ENCODE measurements at places on chromosomes 2 and 18.

GRCh38 chr2:37610638-37611289, 60.7 kb downstream of the CDC42EP3 start:
- H3K36me3 ChIP-seq: no peaks in the 10 kb centered on the region
- H3K27me3 ChIP-seq: peaks cover 10% of the 10 kb centered on the region
- no peak for DNase-seq
- no peak overlapping the region for H3K4me3 ChIP-seq
- peaks cover 12% of the 10 kb centered on the region for H3K4me1 ChIP-seq

DNA sequence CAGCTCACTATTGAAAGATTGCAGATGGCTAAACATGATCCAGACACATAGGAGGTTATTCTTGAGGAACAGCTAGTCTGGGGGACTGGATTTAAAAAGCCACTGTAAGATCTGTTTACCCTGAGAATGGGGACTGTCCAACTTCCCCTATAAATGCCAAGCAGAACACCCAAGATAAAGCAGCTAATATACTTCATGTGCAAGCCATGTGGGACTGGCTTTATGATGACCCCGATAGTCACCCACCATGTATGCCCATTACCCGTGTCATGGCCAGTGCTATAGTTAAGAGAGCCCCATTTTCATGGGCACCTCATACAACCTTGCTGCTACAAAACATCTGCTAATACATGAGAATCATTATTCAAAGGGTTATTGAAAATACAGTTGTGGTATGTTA, 16.0 kb downstream of the YPEL5 start:
- no peaks in the 10 kb centered on the region for H3K27me3 ChIP-seq
- no peak overlapping the region for H3K27ac ChIP-seq
- peaks cover 11% of the 10 kb centered on the region for H3K4me1 ChIP-seq
- H3K36me3 ChIP-seq: peaks cover 35% of the 10 kb centered on the region
- no peak for DNase-seq
- H3K4me3 ChIP-seq: no peak overlapping the region

DNA sequence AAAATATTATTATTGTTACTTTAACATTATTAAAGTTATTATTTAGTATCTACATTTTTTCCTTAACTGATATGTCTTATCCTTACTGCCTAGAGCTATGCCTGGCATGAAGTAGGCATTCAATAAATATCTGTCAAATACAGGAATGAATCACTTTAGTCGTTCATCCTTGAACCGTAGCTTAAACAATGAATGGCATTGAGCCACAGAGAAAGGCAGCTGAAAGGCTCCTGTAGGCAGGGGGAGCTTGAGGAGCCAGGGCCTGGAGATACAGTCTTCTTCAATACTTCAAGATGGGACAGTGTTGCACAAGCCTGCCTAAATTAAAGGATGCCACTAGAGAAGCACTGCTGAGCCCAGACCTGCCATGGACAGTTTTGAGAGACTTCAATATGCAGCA, 22.5 kb downstream of the CYRIA start:
- H3K27me3 ChIP-seq: no peaks in the 10 kb centered on the region
- peaks cover 9% of the 10 kb centered on the region for H3K4me1 ChIP-seq
- DNase-seq: no peak
- H3K4me3 ChIP-seq: no peak overlapping the region
- H3K27ac ChIP-seq: no peak overlapping the region
- peaks cover 4% of the 10 kb centered on the region for H3K36me3 ChIP-seq

DNA sequence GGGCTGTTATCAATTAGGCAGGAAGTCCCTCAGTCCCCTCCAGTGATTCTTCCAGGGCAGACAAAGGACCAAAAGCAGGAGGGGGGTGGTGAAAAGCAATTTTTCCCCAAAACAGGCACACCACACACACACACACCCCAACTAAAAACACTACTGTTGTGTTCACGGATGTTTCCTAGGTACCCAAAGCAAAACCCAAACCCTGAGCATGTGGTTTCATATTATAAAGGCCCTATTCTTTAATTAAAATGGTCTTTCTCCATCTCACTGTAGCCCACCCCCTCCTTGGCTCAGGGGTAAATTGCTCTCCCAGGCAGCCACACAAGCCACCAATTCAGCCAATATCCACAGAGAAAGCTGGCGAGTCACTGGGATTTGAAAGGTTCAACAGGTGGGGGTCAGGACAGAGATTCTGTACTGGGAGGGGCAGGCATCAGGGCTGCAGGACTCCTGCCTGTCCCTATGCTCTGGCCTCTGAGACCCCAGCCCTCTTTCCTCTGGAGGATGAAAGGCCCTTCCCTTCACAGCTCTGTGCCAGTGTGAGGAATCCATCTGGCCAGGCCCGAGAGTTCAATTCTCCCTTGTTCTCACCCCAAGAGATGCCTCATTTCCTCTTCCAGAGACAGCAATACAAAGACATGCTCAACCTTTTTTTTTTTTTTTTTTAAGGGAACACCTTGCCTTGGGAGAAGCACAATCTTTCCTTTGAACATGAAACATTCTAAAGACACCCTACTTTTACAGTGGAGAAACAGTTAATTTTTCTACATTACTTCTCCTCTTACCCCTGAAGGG, 43.6 kb downstream of the SPRED2 start:
- no peak for DNase-seq
- peaks cover 15% of the 10 kb centered on the region for H3K4me1 ChIP-seq
- H3K36me3 ChIP-seq: no peaks in the 10 kb centered on the region

DNA sequence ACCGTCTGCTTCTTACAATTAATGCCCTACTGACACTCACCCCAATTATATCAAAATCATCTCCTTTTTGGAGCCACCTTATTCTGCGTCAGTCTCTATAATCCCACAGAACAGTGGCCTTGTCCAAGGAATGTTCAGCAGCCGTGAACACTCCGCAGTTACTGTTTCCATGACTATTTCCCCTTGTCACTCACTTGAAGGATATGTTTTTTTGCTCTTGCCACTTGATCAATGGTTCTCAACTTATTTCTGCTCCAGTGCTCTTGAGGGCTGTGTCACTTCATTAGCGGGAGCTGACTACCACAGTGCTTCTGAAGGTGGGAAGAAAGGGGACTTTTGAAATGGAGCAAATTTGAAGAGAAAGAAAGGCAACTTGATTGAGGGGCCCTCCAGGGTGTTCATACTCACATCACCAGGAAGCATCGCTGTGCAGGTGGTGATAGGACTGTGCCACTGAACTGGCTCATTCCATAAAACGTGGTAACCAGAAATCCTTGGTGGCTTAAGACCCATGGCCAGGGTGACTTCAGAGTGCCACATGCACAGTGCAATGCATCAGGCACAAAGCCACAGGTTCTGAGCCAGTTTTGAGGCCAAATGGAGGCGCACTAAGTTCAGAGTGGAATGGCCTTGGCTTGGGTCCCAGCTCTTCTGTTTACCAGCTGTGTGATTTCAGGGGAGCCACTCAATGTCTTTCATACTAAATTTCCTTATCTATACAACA, 320.6 kb upstream of the RAB12 start:
- no peak overlapping the region for H3K4me3 ChIP-seq
- no peaks in the 10 kb centered on the region for H3K27me3 ChIP-seq
- H3K27ac ChIP-seq: no peak overlapping the region
- no peak for DNase-seq
- H3K36me3 ChIP-seq: no peaks in the 10 kb centered on the region

DNA sequence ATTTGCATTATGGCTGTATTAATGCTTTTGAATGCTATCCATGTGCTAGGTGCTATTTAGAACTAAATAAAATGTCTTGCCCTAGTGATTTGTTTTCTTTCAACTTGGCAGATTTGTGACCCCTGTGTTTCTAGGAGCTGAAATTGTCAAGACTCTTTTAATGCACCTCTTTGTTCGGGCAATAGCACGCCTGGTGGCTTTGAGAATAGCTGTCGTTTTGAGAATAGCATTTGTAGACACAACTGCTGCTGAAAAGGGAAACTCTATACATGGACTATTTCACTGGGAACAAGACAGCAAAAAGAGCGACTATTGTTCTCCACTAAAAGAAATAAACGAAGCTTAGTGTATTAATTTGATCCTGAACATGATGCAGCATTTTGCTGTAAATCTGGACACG, 352.1 kb upstream of the ZNF521 start:
- H3K4me3 ChIP-seq: no peak overlapping the region
- DNase-seq: no peak
- no peak overlapping the region for H3K27ac ChIP-seq
- H3K27me3 ChIP-seq: no peaks in the 10 kb centered on the region
- no peaks in the 10 kb centered on the region for H3K36me3 ChIP-seq
- H3K4me1 ChIP-seq: no peaks in the 10 kb centered on the region

- H3K27me3 ChIP-seq: peaks cover 18% of the 10 kb centered on the region
- peaks cover 10% of the 10 kb centered on the region for H3K4me1 ChIP-seq
- no peak for DNase-seq
- H3K27ac ChIP-seq: no peak overlapping the region
Observed at GRCh38 chr2:12602661-12603060, 114.1 kb upstream of the TRIB2 start.

- no peak overlapping the region for H3K4me3 ChIP-seq
- no peak overlapping the region for H3K27ac ChIP-seq
- peaks cover 20% of the 10 kb centered on the region for H3K27me3 ChIP-seq
- no peak for DNase-seq
- no peaks in the 10 kb centered on the region for H3K36me3 ChIP-seq
Observed at GRCh38 chr2:132670496-132671150, 618 bp upstream of the LYPD1 start.

DNA sequence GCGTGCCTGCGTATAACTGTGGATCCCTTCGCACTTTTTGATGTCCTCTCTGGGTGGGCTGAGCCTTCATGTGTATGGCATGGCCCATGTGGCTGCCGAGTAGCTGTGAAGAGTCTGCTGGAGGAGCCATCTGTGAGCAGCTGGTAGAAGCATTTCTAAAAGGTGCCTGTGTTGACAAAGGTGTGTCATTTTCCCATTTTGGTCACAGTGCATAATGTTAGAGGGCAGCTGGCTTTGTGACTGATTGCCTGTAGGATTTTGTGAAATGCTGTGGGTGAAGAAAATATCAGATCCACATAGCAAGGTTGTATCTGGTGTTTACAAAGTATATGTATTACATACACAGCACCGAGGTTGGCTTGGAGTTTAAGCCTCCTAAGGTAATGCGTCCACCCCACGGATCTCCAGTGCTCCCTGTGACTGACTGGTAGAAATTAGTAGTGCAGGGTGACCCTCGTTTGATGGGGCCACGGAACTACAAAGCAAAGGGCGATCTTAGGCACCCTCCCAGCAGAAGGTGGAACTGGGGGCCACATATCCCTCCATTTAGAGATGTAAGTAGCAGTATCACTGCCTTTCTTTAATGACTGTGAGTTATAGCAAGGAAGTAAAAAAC, 16.5 kb downstream of the GATA6 start:
- H3K36me3 ChIP-seq: no peaks in the 10 kb centered on the region
- DNase-seq: no peak
- peaks cover 6% of the 10 kb centered on the region for H3K27me3 ChIP-seq
- H3K27ac ChIP-seq: no peak overlapping the region
- no peak overlapping the region for H3K4me3 ChIP-seq

GRCh38 chr2:227696990-227697679, 20.7 kb downstream of the SLC19A3 start:
- no peak for DNase-seq
- H3K4me1 ChIP-seq: no peaks in the 10 kb centered on the region
- H3K27ac ChIP-seq: no peak overlapping the region
- H3K27me3 ChIP-seq: peaks cover under 1% of the 10 kb centered on the region

- no peak overlapping the region for H3K4me3 ChIP-seq
- peaks cover 4% of the 10 kb centered on the region for H3K27me3 ChIP-seq
- no peak overlapping the region for H3K27ac ChIP-seq
- H3K36me3 ChIP-seq: no peaks in the 10 kb centered on the region
- no peaks in the 10 kb centered on the region for H3K4me1 ChIP-seq
- DNase-seq: no peak
Observed at GRCh38 chr2:33014268-33014667, 67.5 kb downstream of the LTBP1 start.

- H3K4me3 ChIP-seq: no peak overlapping the region
- DNase-seq: no peak
- no peaks in the 10 kb centered on the region for H3K27me3 ChIP-seq
- H3K4me1 ChIP-seq: no peaks in the 10 kb centered on the region
- no peak overlapping the region for H3K27ac ChIP-seq
Observed at GRCh38 chr2:149692961-149693396, 105.4 kb upstream of the MMADHC start.

- H3K4me3 ChIP-seq: no peak overlapping the region
- H3K27ac ChIP-seq: no peak overlapping the region
- H3K36me3 ChIP-seq: no peaks in the 10 kb centered on the region
- peaks cover 5% of the 10 kb centered on the region for H3K27me3 ChIP-seq
Observed at GRCh38 chr2:159936471-159936870, 125.9 kb downstream of the PLA2R1 start.

DNA sequence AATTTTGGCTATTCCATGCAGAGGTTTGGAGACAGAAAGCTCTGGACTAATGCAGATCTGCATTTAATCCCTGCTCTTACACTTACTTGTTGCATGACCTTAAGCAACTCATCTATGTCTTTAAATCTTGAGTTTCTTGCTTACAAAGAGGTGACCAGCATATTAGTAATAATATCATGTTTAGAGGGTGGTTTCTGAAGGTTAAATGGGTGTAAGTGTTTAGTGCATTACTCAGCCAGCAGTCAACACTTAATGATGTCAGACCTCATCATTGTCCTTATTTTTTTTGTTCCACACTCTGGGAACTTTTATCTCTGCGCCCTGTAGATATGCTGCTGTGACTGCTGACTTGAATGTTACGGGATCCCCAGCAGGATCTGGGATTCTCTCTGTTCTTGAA, 1.7 kb downstream of the IL1RL1 start:
- DNase-seq: no peak
- peaks cover 37% of the 10 kb centered on the region for H3K36me3 ChIP-seq
- H3K27ac ChIP-seq: peak overlapping the region; percentile 44

DNA sequence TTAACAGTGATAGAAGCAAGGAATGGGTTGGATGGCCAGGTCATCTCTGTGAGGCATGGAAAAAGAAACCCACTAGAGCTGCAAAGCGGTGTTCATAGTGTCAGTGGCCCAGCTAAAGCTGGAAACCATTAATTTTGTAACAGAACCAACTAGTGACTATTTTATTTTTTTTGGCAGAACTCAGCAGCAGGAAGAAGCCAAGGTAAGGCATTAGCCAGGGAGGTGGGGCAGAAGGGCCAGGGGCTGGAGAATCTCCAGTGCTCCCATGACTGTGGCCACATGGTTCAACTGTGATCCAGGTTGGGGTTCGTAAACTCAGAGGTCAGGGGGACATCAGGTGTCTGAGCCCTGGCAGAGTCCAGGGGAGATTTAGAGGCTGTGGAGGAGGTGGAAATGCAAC, 25.9 kb upstream of the YES1 start:
- H3K27me3 ChIP-seq: peaks cover 26% of the 10 kb centered on the region
- DNase-seq: no peak
- H3K4me1 ChIP-seq: peaks cover 11% of the 10 kb centered on the region
- H3K4me3 ChIP-seq: no peak overlapping the region
- no peaks in the 10 kb centered on the region for H3K36me3 ChIP-seq

- no peak for DNase-seq
- no peak overlapping the region for H3K4me3 ChIP-seq
- H3K27me3 ChIP-seq: no peaks in the 10 kb centered on the region
- H3K27ac ChIP-seq: no peak overlapping the region
- no peaks in the 10 kb centered on the region for H3K4me1 ChIP-seq
Observed at GRCh38 chr2:116088236-116088635, 1645.8 kb downstream of the DPP10 start.

GRCh38 chr2:27903649-27904404, 13.3 kb downstream of the BABAM2 start:
- no peaks in the 10 kb centered on the region for H3K27me3 ChIP-seq
- peak overlapping the region; percentile 1 for H3K27ac ChIP-seq
- peaks cover 73% of the 10 kb centered on the region for H3K36me3 ChIP-seq
- H3K4me3 ChIP-seq: no peak overlapping the region

Measured in activated T-helper 2 cell treated with anti-CD3 and anti-CD28 coated beads, Interferon-gamma antibody, Interleukin-2, Interleukin-4, amounts not matched to agents 10 μg/mL and 5 μg/mL and 100 μg/mL, durations not matched to agents 14 hours and 24 hours and 36 hours (primary cell).